ENCODE measurements at places on chromosomes 2 and 18.

GRCh38 chr2:9781252-9781651, 62.0 kb upstream of the TAF1B start:
- no peak for DNase-seq

- no peak for DNase-seq
These were observed 47.2 kb downstream of the USP34 start for GRCh38 chr2:61423714-61424113.

- peak; percentile 72 for DNase-seq
These were observed 39.0 kb downstream of the COA5 start for GRCh38 chr2:98569197-98569793.

DNA sequence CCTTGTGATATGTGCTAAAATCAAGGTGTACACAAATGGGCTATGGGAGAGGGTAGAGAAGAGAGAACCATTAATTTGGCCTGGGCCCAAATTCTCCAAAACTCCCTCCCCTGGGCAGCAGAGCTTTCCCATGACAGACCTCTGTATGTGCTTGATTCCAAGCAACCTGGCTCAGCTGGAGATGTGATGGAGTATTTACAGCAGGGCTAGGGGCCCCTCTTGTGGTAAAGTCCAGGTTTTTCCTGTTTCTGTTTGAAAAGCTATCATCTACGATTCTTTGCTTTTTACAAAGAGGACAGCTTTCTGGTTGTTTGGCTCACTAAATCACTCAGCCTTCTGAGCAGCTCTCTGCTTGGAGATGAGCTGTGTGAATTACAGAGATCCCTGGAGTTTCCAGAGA, 40.3 kb downstream of the KCNS3 start:
- no peak for DNase-seq

DNA sequence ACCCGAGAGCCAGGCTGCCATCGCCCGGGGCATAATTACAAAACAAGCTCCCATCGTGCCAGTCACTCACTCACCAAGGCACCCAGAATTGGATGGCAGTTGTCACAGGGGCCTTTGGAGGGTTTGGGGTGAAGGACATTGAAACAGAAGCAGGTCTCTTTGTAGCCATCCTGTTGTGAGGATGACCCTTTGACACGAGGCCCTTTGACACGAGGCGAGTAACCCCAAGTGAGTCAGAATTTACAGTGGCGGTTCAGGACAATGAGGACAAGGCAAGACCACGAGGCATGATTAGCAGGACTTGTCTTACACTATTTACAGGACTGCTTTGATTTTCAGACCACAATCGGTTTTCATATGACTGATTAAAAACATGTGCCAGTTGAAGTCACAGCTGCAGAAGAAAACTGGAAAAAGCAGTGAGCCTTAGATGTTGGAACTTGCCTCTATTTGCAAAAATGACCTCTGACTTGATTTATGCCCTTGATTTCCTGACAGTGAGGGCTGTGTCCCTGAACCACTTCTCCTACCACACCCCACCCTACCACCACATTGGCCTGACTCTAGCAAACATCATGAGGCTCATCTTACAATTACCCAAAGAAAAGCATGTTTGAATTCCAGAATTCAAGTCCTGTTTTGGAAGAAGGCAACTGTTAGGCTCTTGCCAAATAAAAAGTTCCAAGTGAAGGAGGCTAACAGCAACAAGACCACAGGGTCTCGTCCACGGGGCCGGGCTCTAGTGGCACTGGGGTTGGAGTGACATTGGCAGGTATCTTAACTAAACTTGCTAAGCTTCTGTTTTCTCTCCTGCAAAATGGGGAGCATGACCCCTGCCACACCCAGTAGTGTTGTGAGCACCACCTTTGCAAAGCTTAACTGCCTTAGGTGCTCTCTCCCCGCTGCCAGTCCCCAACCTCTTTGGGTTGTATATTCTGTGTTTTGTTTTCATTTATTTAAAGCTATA, 64.4 kb upstream of the FOSL2 start:
- DNase-seq, result no peak

GRCh38 chr2:109162999-109163398, 34.0 kb downstream of the SH3RF3 start:
- no peak for DNase-seq

- no peak for DNase-seq
These were observed 433.3 kb upstream of the ID2 start for GRCh38 chr2:8248623-8248957.

DNA sequence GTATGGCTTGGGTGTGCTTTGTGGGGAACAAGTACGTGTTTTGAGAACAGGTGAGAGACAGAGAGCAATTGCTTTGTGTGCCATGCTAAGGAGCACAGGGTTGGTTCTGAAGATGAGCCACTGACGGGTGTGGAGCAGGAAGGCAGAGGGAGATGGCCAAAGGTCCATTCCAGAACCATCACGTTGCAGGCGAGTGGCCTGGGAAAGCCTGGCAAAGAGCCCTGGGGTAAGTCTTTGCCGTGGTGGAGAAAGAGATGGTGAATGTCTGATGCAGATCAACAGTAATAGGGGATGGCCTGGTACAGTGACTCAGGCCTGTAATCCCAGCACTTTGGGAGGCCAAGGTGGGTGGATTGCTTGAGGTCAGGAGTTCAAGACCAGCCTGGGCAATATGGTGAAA, 93.5 kb upstream of the ZNF521 start:
- DNase-seq, result no peak

- no peak for DNase-seq
These were observed 9.8 kb downstream of the RBFA start for GRCh38 chr18:80044072-80044471.

DNA sequence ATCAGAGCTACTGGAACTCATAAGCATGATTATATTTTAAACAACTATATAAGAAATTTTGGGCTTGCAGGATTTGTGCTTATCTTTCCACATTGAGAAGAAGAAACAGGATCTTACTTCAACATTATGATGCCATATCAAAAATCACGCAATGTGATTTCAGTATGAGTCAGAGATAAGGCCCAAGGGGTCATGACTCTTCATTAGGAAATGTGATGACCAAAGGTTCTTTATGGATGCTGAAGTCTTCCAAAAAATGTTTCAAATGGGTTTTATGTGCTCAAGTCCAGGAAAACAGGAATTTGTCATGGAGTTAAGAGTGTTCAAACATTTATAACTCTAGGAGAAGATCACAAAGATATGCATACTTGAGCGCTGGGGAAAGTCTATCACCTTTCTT, 7.8 kb upstream of the SERPINB2 start:
- no peak for DNase-seq

GRCh38 chr2:169162613-169163012, 93.2 kb downstream of the DHRS9 start:
- no peak for DNase-seq

GRCh38 chr2:76684756-76685155, 837.4 kb downstream of the LRRTM4 start:
- no peak for DNase-seq

Data from islet precursor cell (in vitro differentiated cells).